ENCODE measurements at places on chromosomes 5 and 9.

GRCh38 chr9:128940271-128940921 is 7.0 kb downstream of the DOLK start:
- no peak for DNase-seq

- DNase-seq, result no peak
Observed at GRCh38 chr9:120937127-120937526, 10.5 kb upstream of the TRAF1 start.

GRCh38 chr9:2106666-2107065 is 91.5 kb downstream of the SMARCA2 start:
- no peak for DNase-seq

GRCh38 chr5:125719681-125720347 is 703.4 kb upstream of the GRAMD2B start:
- DNase-seq, result no peak

DNA sequence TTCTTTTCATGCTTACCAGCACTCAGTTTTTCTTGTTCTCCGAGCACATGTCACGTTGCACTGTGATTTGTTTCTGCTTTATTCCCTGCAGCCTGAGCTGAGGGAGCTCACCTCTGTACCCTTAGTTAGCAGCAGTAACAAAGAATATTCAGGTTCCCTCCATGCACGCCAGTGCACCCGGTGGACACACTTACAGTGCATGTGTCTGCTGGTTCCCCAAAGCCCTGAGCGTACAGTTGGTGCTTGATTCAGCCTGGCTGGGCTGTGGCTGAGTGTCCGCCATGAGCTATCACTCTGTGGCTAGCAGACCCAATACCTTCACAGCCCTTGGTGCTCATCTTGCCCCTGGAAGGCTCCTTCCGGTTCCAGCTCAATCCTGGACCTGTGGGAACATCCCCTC is 93.5 kb downstream of the MVB12B start:
- no peak for DNase-seq

DNA sequence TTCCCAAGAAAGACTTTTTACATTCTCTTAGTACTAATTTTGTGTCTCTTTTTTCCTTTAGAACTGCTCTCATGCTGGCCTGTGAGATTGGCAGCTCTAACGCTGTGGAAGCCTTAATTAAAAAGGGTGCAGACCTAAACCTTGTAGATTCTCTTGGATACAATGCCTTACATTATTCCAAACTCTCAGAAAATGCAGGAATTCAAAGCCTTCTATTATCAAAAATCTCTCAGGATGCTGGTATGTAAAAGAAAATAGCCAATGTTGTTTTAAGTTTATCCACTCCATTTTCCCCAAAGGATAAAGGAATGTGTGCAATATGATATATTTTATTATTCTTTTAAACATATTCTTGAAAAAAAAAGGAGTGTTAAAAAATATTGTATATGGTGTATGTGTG is 27.3 kb upstream of the TTC23L start:
- no peak for DNase-seq

GRCh38 chr5:26192486-26192885 is 845.9 kb downstream of the CDH9 start:
- DNase-seq, result no peak

- no peak for DNase-seq
Observed at GRCh38 chr5:40762705-40763104, 6.9 kb upstream of the TTC33 start.

DNA sequence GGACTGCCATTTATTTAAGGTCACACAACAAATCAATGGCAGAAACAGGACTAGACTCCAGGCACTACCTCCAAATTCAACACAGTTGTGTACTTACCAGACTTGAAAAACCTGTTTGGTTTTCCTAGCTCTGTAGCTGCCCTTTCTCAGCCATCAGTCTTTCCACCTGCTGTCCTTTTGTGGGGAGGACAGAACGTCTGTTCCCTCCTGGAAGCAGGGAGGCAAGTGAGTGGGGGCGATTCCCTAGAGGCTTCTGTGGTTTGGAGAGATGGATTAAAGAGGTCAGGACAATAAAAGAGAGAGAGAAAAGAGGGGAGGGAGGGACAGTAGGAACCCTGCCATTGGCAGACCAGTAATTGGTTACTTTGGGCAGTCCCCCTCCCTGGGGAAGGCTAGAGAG is 14.7 kb downstream of the ASTN2 start:
- no peak for DNase-seq

DNA sequence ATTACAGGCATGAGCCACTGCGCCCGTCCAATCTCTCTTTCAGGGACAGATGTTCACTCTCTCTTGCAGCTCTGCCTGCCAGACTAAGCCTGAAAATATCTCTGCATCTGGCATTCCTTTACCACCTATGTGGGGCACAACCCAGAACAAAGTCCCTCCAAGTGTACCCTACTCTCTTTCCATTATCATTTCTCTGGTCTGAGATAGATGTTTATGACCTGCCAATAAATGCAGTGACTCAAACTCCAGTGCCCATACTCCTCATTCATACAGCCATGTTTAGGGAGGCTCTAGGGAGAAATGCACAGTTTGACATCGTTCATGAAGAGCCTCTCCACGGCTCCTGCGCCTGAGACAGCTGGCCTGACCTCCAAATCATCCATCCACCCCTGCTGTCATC is at the start of gene BTNL3:
Gene BTNL3, plus strand, starts transcription at position 255 of the 400 bp plus-strand sequence. CDS start 183 bp downstream, outside the sequence.
- DNase-seq, result no peak

- DNase-seq, result no peak
Observed at GRCh38 chr5:50684721-50685120, 18.3 kb downstream of the PARP8 start.

DNA sequence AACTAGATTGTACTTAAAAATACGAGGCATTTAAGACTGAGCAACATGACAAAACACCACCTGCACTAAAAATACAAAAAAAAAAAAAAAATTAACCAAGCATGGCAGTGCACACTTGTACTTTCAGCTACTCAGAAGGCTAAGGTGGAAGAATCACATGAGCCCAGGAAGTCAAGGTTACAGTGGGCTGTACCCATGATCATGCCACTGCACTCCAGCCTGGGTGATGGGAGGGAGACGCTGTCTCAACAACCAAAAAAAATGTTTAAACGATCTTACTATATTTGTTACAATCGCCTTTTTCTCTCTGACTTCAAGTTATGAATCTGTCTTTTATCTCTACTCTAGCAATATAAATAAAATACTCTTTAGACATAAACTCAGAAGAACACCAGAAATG is 1454.3 kb downstream of the MAT2B start:
- DNase-seq, result no peak

- no peak for DNase-seq
Observed at GRCh38 chr5:93438124-93438523, 142.9 kb downstream of the NR2F1-AS1 start.

GRCh38 chr5:2629045-2629444 is 122.4 kb downstream of the IRX2 start:
- DNase-seq, result no peak

DNA sequence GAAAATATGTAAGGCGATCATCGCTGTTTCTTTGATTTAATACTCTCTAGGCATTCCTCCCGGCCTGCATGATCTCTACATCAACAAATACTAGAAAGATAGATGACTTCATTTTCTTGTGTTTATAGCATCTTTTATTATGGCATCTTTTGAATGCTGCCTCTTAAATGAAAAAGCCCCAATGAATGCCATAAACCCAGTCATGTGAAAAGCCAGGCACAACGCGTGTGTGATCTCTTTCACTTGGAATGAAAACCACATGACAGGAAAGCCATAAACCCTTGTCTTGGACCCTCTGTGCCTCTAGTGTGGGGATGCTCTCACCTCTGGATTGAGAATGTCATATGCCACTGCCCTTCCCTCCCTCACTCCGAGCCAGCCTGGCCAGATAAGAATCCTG is 476.2 kb downstream of the SEMA5A start:
- DNase-seq, result no peak

DNA sequence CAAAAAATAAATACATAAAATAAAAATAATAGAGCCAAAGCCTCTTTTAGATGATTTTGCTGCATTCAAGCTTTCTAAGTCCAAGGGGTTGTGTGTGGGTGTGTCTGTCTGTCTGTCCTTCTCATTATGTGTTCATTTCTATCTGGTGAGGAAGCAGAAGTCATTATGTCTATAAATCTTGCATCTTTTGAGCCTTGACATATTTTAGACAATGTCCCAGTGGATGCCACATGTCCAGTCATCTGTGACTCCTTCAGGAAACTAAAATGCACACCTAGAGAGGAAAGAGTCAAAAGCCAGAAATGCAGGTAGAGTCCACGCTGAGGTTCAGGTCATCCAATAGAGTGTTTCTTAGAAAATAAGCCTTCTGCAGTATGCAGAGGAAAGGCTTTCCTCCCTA is 80.9 kb downstream of the GALNT10 start:
- DNase-seq, result no peak

DNA sequence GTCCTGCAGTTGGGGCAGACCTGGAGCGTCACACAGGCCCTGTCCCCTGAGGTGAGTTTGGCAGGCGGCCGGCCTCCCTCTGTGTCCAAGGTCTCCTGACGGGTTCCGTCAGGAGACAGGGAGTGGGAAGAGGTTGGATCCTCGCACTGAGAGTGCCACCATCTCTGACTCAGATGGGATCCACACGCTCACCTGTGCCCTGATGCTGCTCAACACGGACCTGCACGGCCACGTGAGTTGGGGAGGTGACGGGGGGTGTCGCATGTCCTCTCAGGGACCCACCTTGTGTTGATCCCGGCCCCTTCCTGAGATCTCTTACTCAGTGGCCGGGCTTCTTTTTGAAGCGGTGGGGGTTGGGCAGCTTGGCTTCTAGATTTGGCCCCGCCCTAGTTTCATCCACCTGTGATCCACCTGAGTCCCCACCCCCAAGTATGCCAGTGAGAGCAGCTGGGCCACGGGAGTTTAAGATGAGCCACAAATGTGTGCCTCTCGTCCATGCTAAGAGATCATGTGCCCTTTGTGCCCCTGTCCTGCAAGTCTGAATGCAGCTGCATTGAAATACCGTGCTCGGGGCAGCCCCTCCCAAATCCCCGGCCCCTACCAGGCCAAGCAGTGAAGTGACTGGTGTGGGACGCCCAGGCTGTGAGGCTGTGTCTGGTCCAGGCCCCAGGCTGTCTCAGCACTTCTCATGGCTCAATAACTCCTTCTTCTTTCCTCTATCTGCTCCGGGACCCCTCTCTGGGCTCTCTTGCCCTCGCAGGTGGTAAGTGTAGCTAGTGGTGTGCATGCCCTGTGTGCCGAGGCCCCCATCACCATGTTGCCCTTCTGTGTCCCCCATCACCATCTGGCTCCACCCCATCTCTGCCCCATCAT is 27.2 kb downstream of the PSD2 start:
- DNase-seq, result no peak

DNA sequence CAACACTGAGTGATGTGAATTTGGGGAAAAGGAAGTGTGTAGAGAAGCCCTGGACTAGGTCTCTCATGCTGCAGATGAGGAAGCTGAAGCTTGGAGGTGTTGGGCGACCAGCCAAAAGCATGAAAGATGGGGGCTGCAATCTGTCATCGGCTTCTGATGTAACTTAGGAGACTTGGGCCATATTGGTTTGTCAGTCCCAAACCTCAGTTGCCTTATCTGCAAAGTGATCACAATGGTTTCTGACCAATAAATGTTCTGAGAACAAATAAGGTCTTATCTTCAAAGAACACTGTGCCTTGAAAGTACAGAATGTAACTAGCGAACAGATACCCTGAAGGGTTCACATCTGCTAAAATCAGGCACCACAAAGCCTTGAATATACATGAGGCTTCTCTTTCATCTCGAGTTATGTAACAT is 198.4 kb upstream of the NR3C1 start:
- no peak for DNase-seq

Data from CD4-positive, alpha-beta T cell treated with Interleukin-2 at 100 ng/mL for 4 hours (primary cell).